ENCODE measurements at places on chromosomes 4 and X. TPM values are rescaled to one million over a fixed set of nuclear protein-coding genes. Genes with fewer than 3 reads are reported as not detected.

DNA sequence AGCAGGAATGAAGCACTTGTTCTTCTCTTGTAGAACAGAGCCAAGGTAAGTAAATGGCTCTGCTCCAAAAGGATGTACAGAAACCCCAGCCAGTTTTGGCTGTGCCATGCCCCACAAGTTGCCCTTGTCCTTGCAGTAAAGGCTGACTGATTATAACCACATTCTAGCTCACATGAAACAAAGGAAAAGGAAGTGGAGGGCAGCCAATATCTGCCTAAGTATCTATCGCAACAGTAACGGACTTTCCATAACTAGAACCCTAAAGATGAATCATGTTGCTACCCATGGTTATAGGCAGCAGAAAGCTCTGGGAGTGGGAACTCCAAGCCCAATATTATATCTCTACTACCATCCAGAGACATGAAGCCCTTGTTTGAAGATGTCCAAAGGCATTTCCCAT lies 95.7 kb downstream of the COMMD8 start:
- H3K4me3 ChIP-seq, result no peak overlapping the region
- DNase-seq, result no peak
- no peak overlapping the region for H3K27ac ChIP-seq
- no peaks in the 10 kb centered on the region for H3K27me3 ChIP-seq
- no peaks in the 10 kb centered on the region for H3K4me1 ChIP-seq
- H3K36me3 ChIP-seq, result no peaks in the 10 kb centered on the region

The RNF150 gene
- total RNA-seq, result 0.33 TPM

- H3K4me3 ChIP-seq, result no peak overlapping the region
Observed at GRCh38 chrX:22278375-22278774, 5.7 kb downstream of the CBLL2 start.

- H3K4me3 ChIP-seq, result no peak overlapping the region
- no peaks in the 10 kb centered on the region for H3K36me3 ChIP-seq
- no peaks in the 10 kb centered on the region for H3K4me1 ChIP-seq
- no peaks in the 10 kb centered on the region for H3K27me3 ChIP-seq
- no peak for DNase-seq
- no peak overlapping the region for H3K27ac ChIP-seq
Observed at GRCh38 chrX:111555406-111555958, 44.0 kb downstream of the SERTM2 start.

- H3K36me3 ChIP-seq, result no peaks in the 10 kb centered on the region
- H3K27me3 ChIP-seq, result no peaks in the 10 kb centered on the region
- no peaks in the 10 kb centered on the region for H3K4me1 ChIP-seq
- no peak overlapping the region for H3K4me3 ChIP-seq
- H3K27ac ChIP-seq, result no peak overlapping the region
- DNase-seq, result no peak
Observed at GRCh38 chr4:154332681-154333421, 158.7 kb downstream of the DCHS2 start.

The KLB gene
- not detected for total RNA-seq

GRCh38 chr4:147616849-147617172 lies 386 bp upstream of the TMEM184C start:
- H3K4me3 ChIP-seq, result peak overlapping the region; percentile 93
- peaks cover 3% of the 10 kb centered on the region for H3K36me3 ChIP-seq
- no peak for DNase-seq
- H3K27me3 ChIP-seq, result peaks cover 17% of the 10 kb centered on the region

Data from endothelial cell of umbilical vein (primary cell).